Pericardium fibroblast (primary cell): ENCODE measurements at places on chromosomes 6 and 20. TPM values are rescaled to one million over a fixed set of nuclear protein-coding genes. Genes with fewer than 3 reads are reported as not detected.

The OR2J3 gene
- not detected in 2 replicates for total RNA-seq

The CGA gene
- total RNA-seq: not detected in 2 replicates

The BMP2 gene
- 0.35 and 1.2 TPM in 2 replicates for total RNA-seq

The SPATA25 gene
- total RNA-seq: 1.0 and 1.6 TPM in 2 replicates

The SMIM13 gene
- total RNA-seq: 8.5 and 10.0 TPM in 2 replicates

The OR2H1 gene
- total RNA-seq: not detected in 2 replicates

The RBM24 gene
- total RNA-seq: 1.4 and 3.0 TPM in 2 replicates

The GCNT2 gene
- total RNA-seq: not detected in 2 replicates

The TRIM15 gene
- not detected in 2 replicates for total RNA-seq

The ERVFRD-1 gene
- total RNA-seq: not detected in 2 replicates

The MYO6 gene
- 5.6 and 6.4 TPM in 2 replicates for total RNA-seq

The HLA-DOA gene
- total RNA-seq: not detected in 2 replicates

The DEFB132 gene
- not detected in 2 replicates for total RNA-seq

The KIAA0408 gene
- 1.4 and 1.9 TPM in 2 replicates for total RNA-seq

The FLRT3 gene
- total RNA-seq: 13.2 and 13.3 TPM in 2 replicates
